ENCODE measurements at places on chromosomes 6 and 20.

DNA sequence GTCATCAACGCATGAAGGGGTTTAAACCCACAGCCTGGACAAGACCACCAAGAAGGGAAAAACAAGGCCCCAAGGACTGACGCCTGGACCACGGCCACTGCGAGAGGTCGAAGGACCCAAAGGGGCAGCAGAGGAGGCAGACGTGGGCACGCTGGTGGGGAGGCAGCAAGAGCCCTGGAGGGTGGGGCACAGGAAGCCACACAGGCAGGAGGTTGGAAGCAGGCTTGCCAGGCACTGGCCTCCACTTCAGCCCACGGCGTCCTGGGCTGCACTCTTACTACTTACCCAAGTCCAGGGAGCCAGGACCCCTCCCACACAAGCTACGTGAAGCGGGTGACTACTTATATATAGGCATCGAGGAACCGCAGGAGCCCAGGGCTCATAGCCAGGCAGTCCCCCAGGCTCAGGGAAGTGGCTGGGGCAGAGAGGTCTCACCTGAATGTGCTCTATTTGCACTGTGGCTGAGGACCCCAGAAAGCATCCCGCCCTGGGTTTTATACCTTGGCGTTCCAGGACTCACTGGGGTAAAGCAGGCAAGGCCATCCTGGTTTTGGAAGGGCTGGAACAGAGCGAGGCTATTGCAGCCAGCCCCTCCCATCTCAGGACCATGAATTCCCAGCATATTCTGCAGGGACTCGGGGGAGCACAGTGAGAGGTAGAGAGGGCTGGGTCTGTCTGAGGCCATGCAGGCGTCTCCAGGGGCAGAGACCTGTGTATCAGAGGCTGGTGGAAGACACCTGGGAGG is 113.8 kb upstream of the AFDN start:
- DNase-seq: no peak

DNA sequence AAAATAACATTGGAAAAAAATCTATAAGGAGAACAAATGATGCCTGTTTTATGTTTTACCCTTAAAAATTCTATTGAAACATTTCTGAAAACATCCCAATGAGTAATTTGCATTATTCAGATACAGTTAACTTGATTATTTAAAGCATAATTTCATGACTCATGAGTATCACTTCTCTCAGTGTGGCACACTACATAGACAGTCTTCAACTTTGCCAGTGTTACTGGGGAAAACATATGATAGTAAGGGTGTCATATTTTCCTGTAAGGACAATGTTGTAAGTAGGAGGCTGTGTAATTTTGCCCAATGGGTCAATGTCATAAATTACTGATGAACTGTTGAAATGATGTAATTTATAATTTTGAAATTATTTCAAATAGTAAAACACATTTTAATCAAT is 125.5 kb downstream of the PHACTR1 start:
- no peak for DNase-seq

- DNase-seq: no peak
These were observed 2.8 kb upstream of the MYO6 start for GRCh38 chr6:75746221-75746620.

DNA sequence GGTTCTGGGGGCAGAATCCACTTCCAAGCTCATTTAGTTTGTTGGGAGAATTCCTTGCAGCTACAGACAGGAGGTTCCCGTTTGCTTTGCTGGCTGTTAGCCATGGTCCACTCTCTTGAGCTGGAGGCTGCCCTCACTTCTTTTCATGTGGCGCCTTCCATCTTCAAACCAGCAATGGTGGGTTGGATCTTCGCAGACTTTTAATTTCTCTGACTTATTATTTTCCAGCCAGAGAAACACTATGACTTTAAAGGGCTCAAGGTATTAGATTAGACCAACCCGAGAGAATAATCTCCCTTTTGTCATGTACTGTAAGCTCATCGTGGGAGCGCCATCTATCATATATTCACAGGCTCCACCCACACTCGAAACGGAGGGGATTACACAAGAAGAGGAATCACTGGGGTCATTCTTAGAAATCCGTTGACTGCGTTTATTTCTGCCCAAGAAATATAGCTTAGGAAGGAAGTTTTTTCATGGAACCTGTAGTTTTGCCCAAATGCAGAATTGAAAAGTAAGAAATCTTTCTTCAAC is 38.9 kb downstream of the SAMD5 start:
- DNase-seq: no peak

GRCh38 chr6:54910431-54910884 is 63.9 kb downstream of the FAM83B start:
- DNase-seq: no peak

Measured in stimulated activated CD8-positive, alpha-beta memory T cell treated with anti-CD3 and anti-CD28 coated beads, Interleukin-4, amount 100 ng/mL, for 4 hours (primary cell).